ENCODE measurements at places on chromosomes 2 and 18.
A peak's percentile ranks its signal among the peaks of the same experiment; 100 is the strongest.

GRCh38 chr2:47676261-47676926 lies 106.6 kb upstream of the MSH6 start:
- no peak for DNase-seq

- DNase-seq: no peak
Observed at GRCh38 chr2:135641156-135642068, 100.2 kb upstream of the UBXN4 start.

DNA sequence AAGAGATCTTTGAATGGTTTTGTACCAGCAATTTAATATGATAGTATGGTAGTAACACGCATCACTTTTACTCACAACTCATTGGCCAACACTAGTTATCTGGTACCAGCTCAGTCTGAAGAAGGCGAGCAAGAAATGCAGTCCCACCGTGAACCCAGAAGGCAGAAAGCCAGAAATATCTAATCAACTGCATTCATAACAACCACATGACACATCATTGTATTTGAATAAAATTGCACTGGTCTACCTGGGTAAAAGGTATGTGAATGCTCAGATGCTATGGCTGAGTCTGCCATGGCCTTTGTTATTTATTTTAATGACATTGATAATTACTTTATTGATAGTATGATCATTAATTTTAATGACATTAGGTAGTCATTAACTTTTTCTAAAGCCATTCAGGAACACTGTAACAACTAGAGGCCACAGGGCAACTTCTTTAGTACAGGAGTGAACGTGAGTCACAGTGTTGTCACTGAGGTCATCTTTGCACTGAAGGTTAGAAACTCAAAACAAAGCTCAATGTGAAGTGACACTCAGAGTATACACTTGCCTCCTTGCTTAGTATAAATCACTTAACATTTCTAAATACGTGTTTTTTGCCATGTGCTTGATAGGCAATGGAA lies 475.6 kb upstream of the TNP1 start:
- no peak for DNase-seq

- no peak for DNase-seq
Observed at GRCh38 chr2:23814963-23815362, 112.0 kb downstream of the ATAD2B start.

- no peak for DNase-seq
Observed at GRCh38 chr2:224426656-224427055, 24.7 kb upstream of the FAM124B start.

DNA sequence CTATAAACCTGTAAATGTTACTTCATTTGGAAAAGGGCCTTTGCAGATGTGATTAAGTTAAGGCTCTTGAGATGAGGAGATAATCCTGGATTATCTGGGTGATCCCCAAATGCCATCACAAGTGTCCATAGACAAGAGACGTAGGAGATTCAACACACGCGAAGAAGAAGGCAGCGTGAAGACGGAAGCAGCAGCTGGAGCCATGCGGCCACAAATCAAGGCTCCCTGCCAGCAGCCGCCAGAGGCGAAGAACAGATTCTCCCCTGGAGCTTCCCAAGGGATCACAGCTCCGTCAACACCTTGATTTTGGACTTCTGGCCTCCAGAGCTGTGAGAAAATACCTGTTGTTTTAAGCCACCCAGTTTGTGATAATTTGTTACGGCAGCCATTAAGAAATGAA lies 11.0 kb upstream of the VAPA start:
- peak; percentile 39 for DNase-seq

DNA sequence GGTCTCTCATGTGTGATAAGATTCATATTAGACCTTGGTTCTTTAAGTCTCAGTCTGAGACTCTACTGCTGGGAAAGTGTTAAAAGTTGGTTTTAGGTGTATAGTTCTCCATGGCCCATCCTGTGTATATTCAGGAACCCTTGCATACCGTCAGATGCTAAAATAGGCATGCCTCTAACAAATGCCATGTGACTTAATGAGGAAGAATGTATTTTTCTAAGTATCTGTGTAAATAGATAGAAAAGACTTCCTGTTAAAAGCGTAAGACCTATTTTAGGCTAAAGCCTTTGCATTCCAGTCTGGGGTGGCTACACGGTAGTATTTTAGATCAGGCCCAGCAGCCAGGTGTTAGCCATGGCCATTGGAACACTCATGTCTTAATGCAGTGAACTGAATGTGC lies 73.3 kb downstream of the RHBDD1 start:
- no peak for DNase-seq

- DNase-seq: no peak
Observed at GRCh38 chr2:11701751-11702301, 31.8 kb upstream of the NTSR2 start.

DNA sequence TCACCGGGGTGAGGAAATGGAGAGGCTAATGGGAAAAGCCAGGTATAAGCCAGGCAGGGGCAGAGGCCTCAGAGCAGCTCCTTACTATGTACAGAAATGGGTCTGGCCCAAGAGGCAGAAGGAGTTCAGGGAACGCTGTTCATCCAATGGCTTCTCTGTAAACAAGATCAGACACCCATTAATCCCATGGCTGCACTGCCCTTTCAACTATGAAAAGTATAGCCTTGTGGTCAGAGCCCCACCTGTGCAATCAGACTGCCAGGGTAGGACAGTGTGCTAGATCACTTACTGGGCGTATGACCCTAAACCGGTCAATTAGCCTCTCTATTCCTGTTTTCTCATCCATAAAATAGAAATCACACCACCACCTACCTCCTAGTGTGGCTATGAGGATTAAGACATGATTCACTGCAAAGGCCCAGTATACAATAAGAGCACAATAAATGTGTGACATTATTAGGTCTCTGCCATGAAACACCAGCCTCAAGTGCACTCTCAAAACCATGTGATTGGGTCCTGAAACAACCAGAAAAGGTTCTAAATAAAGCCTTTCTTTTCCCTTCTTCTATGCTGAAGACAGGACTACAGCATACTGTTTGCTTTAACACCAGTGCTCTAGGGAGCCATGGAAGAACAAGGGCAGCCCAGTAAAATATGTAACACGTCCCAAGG lies 4.4 kb downstream of the ANKRD44 start:
- no peak for DNase-seq

DNA sequence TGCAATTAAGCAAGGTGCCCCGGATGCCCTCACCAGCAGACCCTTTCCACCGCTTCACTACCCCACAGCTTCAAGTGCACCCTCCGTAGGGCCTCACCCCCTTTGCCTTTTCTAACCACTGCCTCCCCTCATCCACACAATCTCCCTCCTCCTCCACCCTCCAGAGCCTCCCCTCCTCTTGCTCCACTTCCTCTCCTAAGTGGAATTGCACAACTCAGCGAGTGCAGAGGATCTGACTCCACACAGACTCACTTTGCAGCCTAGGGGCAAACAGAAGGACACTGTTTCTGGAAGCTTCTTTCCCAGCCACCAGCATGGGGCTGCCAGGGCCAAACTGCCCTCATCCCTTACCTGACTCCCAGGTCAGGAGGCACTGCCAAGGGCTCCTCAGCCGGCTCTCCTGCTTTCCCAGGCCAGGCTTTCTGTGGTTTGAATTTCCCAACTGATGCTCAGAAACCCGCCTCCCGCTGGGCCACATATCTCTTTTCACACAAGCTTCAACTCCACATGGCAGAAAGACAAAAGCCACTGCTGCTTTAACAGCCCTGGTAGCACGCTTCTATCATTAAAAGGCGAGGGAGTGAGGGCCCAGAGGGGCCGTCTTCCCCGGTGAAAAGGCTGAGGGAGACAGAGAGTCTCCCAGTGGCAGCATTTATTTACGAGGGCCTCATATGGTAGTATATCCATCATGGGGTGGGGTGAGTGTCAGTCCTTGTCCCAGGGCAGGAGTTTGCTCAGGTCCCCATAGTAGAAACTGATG lies 74.7 kb upstream of the MGAT4A start:
- peak; percentile 48 for DNase-seq

DNA sequence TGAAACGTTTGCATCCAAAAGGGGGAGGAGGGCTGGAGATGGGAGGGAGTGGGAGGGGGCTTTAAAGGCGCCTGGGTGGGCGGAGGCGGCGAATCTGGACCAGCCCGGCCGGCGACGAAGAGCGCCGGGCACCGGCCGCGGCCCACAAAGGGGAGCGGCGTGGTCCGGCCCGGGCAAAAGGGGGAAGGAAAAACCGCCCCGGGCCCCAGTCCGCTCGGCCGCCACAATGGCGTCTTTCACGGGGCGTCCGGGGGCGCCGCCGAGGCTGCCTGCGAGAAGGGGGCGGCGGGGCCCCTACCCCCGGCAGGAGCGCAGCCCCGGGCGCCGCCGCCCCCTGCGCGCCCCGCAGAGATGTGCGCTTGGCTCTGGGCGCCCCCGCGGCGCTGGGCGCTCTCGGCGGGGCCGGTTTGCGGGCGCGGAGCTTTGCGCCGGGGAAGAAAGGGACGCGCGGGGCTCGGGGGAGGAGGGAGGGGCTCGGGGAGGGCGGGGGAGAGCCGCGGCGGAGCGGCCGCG lies 108.1 kb upstream of the KCTD1 start:
- no peak for DNase-seq

- DNase-seq: peak; percentile 29
Observed at GRCh38 chr2:235506291-235506996, 12.6 kb downstream of the AGAP1 start.

- DNase-seq: no peak
Observed at GRCh38 chr2:107290041-107290440, 404.1 kb upstream of the ST6GAL2 start.

DNA sequence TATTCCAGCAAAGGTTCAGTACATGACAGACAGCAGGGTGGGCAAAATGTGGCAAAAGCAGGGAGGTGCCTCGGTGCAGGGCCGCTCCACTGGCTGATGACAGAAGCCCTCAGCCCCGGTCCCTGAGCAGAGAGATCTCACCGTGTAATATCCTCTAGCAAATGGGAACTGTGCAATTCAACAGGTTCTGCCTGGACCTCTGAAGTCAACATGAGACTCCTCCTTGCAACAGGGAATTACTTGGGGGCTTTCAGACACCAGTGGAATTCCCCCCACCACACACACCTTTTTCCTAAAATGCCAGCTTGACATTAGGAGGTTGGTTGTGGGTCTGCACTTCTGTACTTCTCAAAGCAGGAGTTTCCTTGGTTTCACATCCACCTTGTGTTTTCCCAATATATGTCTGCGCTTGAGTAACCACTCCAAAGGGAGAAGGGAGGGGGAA lies 50.8 kb downstream of the SPRED2 start:
- no peak for DNase-seq

GRCh38 chr2:195413944-195414343 lies 243.1 kb upstream of the SLC39A10 start:
- DNase-seq: no peak

DNA sequence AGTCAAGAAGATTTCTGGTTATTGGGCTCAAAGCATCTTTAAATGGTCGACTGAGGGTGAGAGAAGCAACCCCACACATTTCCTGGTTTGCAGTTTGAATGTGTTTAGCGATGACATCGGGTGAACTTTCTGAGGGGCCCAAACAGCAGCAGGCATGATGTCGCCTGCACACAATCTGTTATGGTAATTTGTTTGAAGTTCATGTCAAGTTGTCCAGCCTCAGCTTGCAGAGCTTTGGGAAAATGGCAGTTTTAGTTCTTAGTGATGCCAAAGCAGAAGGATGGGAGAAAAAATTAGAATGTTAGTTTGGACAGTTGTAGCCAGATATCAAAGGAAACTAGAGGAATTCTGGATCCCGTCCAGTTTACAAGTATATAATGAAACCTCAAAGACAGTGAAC lies 284.6 kb downstream of the MBD5 start:
- no peak for DNase-seq

DNA sequence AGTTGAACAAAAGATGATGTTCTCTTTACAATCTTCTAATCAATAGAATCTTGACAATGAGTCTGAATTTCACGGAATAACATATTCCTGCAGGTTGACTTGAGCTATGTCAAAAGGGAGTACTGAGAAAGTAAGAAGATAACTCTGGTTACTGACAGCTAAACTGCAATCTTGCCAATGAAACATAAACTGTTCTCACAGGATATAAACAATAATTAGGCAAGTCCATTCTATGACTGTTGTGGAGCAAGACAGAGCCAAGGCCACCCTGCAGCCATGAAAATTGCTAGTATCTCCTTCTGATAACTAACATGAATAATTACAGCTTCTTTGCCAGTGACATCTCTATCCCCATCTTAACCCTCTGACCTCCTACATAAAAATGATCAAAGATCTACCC lies 6.3 kb upstream of the RPRD1A start:
- DNase-seq: no peak

DNA sequence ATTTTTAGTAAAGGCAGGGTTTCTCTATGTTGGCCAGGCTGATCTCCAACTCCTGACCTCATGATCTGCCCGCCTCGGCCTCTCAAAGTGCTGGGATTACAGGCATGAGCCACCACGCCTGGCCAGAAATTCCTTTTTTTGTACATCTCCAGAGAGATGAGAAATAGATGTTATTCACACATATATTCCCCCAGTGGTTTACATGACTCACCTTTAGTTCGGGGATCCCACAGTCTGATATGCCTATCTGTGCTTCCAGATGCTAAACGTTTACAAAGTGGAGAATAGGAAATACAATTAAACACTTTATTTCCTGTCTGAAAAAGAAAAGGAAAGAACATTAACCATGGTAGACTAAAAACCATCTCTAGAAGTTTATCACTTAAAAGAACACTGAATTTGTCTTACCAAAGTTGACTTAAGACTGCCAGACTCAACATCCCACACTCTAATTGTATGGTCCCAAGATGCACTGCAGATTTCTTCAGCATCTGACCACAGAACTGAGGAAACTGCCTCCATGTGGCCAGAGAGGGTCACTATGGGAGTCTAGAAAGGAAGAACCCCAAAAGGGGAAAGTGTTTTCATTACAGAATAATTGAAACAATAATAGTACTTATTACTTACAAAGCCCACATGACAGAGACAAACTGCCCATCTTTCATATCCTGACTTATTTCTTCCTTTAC lies 12.6 kb upstream of the ICA1L start:
- DNase-seq: peak; percentile 2

- peak; percentile 95 for DNase-seq
Observed at GRCh38 chr18:9825571-9826073, 60.2 kb upstream of the TXNDC2 start.

DNA sequence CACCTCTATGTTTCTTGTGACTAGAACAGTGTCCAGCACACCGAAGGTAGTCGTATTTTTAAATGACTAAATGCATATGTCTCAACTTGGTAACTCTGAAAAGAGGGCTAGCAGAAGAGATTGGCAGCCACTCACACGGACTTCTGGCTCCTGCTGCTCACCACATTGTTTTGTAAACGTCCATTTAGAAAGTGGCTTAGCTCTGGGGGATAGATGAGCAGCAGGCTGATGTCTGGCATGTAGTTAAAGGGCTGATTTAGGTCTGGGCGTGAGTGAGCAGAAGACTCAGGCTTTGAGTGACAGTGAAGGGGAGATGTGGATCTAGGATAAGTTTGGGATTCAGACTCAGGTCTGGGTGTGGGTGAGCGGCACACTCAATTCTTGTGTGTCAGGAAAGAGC lies 372.9 kb upstream of the HS6ST1 start:
- no peak for DNase-seq

DNA sequence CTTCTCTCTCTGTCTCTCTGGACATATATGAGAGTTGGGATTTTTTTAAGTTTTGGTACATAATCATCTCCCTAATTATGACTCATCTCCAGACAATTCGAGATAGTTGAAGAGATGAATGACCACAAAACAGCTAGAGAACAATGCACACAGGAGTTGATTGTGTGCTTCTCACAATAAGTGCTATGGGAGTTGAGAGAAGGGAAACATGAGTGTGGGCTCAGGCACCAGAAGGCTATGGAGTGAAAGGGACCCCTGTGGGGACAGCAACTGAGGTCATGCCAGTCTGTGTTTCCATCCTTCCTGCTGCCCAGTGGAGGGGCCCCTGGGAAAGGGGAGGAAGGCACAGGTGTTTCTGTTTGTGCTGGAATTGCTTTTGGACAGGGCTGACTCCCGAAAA lies 6.5 kb upstream of the YWHAQ start:
- DNase-seq: peak; percentile 63

- no peak for DNase-seq
Observed at GRCh38 chr2:60522462-60522861, 31.0 kb downstream of the BCL11A start.
